AG10803 (cell line): ENCODE measurements at places on chromosomes 1 and 21.

GRCh38 chr21:37427221-37427620 lies 60.6 kb downstream of the DYRK1A start:
- DNase-seq = no peak

- DNase-seq = no peak
Observed at GRCh38 chr21:14870853-14871149, 194.0 kb downstream of the NRIP1 start.

DNA sequence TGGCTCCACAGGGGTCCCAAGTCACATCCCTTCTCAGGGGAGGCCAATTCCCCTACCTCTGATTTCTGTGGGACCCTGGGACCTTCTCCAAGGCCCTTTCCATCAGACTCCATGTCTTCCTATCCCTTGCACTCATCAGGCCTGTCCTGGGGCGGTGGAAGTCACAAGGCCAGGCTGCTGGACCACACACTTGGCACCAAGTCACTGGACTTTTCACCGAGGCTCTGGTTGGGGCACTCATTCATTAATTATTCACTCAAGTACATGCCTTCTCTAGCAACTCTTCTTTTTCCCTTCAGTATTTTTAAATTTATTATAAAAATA lies 11.2 kb upstream of the FOXO6 start:
- DNase-seq = no peak

- no peak for DNase-seq
Observed at GRCh38 chr1:58573705-58574591, 3.1 kb downstream of the TACSTD2 start.
